ENCODE measurements at places on chromosomes 11 and 22.

GRCh38 chr11:26558190-26558589 is 13.9 kb downstream of the MUC15 start:
- no peak for DNase-seq

GRCh38 chr11:117855912-117856651 is 20.4 kb downstream of the FXYD6 start:
- DNase-seq: no peak

DNA sequence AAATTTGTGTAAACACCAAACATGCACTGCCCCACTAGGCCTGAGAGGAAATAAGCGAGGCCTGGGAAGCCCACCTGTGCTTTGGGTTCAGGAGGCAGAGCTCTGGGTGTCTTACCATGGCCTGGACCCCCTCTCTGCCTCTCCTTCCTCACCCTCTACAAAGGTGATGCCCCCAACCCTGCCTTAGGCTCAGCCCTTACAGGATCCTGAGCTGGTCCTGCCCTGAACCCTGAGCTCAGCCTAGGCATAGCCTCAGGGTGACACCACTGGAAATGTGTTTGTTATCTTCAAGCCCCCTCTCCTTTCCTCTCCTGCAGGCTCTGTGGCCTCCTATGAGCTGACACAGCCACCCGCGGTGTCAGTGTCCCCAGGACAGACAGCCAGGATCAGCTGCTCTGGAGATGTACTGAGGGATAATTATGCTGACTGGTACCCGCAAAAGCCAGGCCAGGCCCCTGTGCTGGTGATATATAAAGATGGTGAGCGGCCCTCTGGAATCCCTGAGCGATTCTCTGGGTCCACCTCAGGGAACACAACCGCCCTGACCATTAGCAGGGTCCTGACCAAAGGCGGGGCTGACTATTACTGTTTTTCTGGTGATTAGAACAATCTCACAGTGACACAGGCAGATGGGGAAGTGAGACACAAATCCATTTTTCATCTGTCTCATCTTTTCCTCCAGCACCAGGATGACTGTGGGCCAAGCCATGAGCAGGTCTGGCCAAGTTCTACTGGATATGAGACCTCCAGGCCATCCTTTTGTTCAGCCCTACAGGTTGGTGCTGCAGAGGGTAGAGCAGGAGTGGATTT is 117.8 kb downstream of the GGTLC2 start:
- DNase-seq: no peak

DNA sequence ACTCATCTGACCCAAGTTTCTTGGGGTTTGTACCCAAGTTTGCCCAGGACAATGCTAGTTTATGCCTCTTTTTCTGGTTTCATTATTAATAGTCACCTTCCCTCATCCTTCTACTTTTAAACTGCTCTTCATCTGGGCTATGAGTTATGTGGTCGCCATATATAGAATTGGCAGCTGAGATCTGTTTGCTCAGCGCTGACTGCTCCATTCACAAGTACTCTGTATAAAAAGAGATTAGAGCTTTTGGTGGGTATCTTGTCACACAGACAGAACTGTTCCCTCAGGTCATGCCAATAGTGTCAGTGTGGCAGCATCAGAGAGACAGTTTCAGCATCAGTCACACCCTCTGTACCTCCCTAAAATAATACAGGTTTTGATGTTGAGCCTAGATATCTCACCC is 326.0 kb downstream of the RAB38 start:
- no peak for DNase-seq

DNA sequence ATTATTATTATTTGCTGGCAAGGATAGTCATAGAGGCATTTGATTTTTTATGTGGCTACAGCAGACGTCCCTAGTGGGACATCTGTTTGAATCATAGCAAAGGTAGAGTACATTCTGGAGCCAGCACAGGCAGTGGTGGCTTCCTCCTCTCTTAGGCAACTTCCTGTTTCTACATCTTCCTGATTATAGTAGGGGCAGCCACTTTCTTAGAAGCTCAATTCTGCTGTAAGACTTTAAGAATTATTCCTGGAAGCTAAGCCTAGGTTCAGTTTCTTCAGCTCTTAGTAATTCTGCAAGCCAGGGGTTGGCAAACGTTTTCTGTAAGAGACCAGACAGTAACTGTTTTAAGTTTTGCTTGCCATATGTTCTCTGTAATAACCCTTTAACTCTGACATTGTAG is 129.3 kb upstream of the TENM4 start:
- no peak for DNase-seq

DNA sequence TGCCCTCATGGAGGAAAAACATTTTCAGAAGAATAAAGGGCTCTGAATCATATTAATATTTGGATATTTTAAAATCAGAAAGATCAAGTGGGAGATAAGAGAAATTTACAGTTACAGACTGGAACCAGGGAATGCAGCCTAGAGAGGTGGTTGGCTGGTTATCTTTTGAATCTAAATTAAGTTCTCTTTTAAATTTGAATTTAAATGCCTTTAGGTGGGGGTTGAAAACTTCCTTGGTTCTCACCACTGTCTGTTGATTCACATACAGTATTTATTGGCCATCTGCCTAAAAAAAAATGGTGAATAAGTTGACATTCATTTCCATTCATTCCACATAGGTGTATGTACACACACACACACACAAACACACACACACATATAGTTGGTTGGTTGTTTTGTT is 35.7 kb upstream of the PTPRJ start:
- DNase-seq: no peak

GRCh38 chr22:35604621-35605368 is 12.3 kb downstream of the MB start:
- no peak for DNase-seq

Measured in activated naive CD4-positive, alpha-beta T cell treated with anti-CD3 and anti-CD28 coated beads for 36 hours (primary cell).